AG08396 (cell line): ENCODE measurements at places on chromosomes 11 and 22.

DNA sequence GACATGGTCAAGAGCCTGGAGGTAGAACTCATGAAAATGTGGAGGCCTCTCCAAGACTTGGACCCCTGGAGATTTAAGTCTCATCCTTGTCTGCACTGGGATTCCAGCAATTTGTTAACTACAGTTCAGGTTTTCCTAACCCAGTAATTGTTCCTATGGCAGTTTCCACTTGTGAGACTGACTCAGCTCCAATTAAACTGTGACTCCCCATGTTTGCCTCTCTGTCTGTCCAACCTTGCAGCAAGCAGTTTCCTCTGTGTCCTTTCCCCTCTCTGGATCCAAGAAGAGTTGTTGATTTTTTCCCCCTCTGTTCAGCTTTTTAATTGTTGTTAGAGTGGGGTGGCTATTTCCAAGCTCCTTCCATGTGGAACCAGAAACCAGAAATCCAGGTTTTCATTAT, 16.2 kb upstream of the ARHGAP20 start:
- DNase-seq = no peak

- DNase-seq = no peak
Measured at GRCh38 chr11:97356144-97356543, 966.3 kb downstream of the JRKL start.

DNA sequence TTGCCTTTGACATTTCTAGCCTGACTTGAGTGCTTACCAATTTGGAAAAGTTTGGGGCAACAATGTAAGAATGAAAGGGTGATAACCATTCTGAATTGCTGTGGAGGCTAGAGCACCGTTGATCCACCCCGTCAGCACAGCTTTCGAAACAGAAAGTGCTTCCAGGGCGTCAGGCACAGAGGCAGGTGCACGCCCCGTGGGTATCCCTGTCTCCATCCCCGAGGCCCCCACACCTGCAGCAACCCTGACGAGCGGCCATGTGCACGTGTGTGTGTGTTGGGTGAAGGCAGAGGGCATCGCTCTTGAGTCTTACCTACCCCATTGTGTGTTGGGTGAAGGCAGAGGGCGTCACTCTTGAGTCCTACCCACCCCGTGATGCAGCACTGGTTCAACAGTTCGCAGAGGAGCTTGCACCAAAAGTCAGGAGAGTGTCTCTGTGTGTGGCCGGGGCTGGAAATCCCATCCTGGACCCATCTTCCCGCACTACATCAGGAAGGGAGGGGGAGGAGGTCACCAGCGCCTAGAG, 404.5 kb downstream of the BRD1 start:
- no peak for DNase-seq

- DNase-seq = no peak
Measured at GRCh38 chr22:47929073-47929472, 1166.6 kb downstream of the TBC1D22A start.

DNA sequence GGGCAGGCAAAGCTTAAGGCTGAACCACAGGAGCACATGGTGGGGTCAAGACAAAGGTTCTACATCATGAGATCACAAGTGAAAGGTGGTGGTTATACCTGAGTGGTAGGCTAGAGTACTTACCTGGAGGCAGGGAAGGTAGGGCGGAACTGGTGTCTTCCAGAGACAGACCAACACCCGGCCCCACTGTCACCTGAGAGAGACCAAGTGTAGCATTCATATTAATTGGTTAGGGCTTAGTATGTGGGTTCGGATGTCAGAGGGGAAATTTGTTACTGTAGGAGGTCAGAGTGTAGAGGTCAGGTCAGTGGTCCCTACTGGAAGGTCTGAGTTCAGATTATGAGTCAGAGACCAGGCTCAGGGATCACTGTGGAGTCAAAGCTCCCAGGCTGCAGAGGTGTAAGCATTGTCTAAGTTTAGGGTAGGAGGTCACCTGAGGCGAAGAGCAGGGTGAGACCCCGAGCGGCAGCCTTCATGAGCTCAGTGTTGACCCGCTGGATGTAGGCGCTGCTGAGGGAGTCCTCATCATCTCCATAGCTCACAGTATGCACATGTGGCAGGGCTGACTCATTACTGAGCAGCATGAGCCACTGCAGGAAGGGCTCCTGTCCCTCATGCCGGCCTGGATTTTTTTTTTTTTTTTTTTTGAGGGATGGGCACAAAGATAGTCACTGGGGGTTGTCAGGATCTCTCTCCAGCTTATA, 3.2 kb downstream of the TPP1 start:
- no peak for DNase-seq

- DNase-seq = no peak
Measured at GRCh38 chr11:121807051-121807450, 309.0 kb downstream of the BLID start.

DNA sequence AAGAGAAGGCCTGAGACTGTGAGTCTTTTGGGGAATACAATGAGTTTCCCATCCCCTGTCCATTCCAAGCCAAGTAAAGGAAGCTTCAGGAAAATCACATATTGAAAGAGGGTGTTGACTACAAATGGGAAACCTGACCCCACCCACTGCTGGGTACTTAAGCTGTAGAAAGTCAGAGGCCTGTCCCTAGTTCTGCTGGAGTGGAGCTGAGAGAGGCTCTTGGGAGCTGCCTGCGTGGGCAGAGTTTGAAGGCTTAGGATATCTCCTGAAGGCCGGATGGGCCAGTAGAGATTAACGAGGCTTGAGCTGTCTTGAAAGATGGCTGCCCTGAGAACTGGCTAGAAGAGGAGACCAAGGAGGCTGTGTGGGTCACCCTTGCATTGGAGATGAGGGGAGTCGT, 176.2 kb upstream of the NECTIN1 start:
- no peak for DNase-seq

DNA sequence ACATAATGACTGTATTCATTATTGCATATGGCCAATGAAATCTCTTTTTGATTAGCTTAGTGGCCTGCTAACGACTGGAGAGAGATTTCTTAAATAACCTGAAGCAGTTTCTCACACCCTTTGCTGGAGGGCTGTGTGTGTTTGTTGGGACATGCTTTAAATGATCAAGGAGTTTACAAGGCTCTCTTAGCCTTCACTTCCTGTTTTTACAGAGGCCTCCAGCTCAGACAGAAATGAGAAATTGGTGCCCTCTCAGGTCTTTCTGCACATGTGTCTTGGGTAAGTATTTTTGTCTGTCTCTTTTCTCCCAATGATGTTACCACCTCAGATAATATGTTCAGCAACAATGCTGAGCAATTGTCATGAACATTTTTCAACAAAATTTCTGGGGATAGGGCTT, 884.4 kb upstream of the CNTN5 start:
- DNase-seq = no peak

DNA sequence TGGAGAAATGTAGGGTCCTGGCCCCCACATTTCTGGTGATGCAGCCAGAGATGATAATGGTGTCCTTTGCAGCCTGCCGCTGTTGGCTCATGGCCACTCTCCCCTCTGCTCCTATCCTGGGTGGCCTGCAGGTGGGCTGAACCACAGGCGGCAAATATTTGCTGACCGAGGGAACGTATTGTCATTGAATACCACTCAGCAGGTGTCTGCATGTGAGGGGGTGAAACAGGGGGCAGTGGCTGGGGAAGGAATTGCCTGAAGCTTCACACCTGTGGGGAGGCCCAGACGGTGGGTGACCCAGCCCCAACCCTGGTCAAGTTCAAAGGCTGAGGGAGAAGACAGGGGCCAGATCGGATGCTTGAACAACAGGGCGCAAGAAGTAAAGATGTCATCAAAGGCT, 73.3 kb upstream of the WNT11 start:
- DNase-seq = no peak

- peak; percentile 53 for DNase-seq
Measured at GRCh38 chr11:75635066-75635862, 33.6 kb downstream of the MAP6 start.

GRCh38 chr22:46433318-46433717, 97.8 kb downstream of the TRMU start:
- DNase-seq = no peak

- no peak for DNase-seq
Measured at GRCh38 chr11:62360685-62361084, 23.4 kb downstream of the ASRGL1 start.

GRCh38 chr11:90284171-90284570, 61.3 kb upstream of the CHORDC1 start:
- no peak for DNase-seq

GRCh38 chr22:29095459-29095858, 22.6 kb downstream of the KREMEN1 start:
- DNase-seq = no peak

- DNase-seq = no peak
Measured at GRCh38 chr22:19193879-19194278, 15.3 kb upstream of the SLC25A1 start.

GRCh38 chr22:37566903-37567798, 6.9 kb downstream of the CDC42EP1 start:
- peak; percentile 71 for DNase-seq

DNA sequence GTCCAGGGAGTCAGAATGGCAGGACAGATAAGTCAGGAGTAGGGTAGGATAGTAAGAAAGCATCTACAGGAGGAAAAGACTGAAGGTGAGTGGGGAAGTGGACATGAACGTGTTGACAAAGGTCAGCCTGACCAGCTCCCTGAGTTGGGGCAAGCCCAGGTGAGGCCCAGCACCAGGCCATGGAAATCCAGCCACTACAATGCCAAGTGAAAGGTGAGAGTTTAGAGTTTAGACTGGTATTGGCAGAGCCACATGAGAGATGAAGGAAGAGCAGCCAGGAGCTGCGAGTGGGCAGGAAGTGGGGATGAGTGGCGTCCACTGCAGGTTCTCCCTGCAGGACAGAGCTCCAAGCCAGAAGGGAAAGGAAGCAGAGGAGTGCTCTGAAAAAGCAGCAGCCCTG, 16.5 kb upstream of the SMCO4 start:
- DNase-seq = no peak

DNA sequence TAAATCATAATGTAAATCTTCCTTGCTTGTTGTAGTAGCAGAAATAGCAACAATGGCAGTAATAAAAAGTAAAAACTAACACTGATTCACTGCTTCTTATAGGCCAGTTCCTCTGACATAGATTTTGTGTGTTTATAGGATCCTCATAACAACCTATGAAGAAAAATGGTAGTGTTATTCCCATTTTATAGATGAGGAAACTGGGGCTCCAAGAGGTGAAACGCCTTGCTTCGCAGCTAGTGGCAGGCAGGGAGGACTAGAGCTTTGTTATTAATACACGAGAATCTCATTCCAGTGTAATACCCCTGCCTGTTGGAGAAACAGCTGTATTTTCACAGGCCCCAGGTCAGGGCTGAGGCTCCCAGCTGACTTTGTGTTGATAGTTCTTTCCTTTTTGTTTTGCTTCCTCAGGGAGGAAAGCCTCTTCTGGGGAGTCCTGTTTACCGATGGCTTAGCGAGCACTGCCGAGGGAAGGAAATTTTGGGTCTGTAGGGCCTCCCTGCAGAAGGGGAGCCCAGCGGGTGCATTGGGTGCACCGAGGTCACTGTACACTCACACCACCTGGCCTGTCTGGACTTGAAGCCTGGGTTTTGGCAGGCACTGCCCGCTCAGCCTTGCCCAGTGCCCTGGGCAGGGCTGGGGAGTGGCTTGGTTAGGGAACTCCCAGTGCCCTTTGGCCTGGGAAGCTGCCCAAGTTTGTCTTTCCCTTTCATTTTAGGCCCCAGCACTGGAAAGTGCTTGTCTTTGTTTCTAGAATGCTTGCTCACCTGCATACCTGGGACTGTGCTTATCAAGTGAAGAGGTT, 13.5 kb downstream of the KIAA1671 start:
- DNase-seq = no peak

DNA sequence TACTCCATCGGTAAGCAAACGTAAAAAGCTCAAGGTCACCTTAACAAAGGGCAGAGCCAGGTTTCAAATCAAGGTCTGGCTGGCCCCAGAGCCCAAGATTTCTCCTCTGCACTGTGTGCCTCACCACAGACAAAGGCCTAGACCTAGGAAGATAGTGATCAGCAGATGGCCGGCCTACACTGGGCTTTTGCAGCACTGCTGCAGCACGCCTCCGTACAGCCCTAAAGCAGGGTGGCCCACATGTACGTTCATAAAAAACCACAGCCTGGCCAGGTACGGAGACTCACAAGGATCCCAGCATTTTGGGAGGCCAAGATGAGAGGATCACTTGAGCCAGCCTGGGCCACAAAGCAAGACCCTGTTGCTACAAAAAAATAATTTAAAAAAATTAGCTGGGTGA, 106.3 kb upstream of the PITPNB start:
- DNase-seq = no peak

DNA sequence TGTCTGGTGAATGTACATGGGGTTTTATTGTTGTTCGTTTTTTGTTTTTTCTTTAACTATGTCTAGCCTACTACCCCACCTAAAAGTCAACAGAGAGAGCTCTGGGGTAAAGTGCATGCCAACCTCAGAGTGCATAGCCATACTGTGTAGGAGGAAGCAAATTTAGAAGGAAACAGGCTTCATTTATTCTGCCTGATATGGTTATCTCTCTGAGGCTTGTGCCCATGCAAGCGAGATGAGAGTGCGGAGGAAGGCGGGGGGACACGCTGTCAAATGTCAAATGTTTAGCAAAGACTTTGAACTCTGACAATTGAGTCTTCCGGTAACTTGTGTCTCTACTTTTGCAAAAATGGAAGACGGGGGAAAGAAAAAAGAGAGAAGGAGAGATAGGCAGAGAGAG, 295.5 kb downstream of the ETS1 start:
- no peak for DNase-seq

DNA sequence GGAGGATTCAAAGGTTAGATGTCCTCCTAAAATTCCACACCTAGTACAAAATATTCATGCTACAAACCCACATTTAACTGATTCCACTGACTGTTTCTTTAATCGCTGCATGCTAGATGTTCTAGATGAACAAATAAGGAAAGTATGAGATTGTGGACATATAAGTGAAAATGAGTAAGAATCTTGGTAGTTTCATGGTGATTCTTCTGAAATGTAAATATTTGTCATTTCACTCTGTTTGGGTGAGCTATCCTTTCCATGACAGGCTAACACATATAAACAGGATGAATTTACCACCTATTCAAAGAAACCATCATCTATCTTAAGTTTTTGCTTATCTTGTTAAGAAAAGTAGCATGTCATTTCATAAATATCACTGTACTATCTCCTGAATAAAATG, 14.8 kb downstream of the OR5B3 start:
- DNase-seq = peak; percentile 26

GRCh38 chr11:11217929-11218628, 135.0 kb downstream of the CSNK2A3 start:
- DNase-seq = no peak

- no peak for DNase-seq
Measured at GRCh38 chr11:67530282-67530592, 7.0 kb upstream of the CABP2 start.

DNA sequence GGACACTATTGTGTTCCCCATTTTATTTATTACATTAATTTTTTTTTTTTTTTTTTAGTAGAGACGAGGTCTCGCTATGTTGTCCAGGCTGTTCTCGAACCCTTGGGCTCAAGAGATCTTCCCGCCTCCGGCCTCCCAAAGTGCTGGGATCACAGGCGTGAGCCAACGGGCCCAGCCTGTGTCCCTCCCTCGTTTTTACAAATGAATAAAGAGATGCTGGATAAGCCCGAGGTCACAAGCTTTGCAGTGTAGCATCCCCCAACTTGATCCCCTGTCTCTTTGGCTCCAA, 297 bp upstream of the MTFP1 start:
- no peak for DNase-seq
